Neuronal stem cell (in vitro differentiated cells): ENCODE measurements at places on chromosomes 5 and 9.

- DNase-seq = no peak
- no peaks in the 10 kb centered on the region for H3K36me3 ChIP-seq
- no peaks in the 10 kb centered on the region for H3K4me1 ChIP-seq
- H3K27me3 ChIP-seq = no peaks in the 10 kb centered on the region
- H3K27ac ChIP-seq = no peak overlapping the region
Observed at GRCh38 chr9:1522219-1522767, 472.1 kb downstream of the DMRT2 start.

GRCh38 chr9:1414711-1415131, 364.6 kb downstream of the DMRT2 start:
- H3K27me3 ChIP-seq = no peaks in the 10 kb centered on the region
- no peak overlapping the region for H3K4me3 ChIP-seq
- H3K27ac ChIP-seq = no peak overlapping the region
- no peak for DNase-seq

DNA sequence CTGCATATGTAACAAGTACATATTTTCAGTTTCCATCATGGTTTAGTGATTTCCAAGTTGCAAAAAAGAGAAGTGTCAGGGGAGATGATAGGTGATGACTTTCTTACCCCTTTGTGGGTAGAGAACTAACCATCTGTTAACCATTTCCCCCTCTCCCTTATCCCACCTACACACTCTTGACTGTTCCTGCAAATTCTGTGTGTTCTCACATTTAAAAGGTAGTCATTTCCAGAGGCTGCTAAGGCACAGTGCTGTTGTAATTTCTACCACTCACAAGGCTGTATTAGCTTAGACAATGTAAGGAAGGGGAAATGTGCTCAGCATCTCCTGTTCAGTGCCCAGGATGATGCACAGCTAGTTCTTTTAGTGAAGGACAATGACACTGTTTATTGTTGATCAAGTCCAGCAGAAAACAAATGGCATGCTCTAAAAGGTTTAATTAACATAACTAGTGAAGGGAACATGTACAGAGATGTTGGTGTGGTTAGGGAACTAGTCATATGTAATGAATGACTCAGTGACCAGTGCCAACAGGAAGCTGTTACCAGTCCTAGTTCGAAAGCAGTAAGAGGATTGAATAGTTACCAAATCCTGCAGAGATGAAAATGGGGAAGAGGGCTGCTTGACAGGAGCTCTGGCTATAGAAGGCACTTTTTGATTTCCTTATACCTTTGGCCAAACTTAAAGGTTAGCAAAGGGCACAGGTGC, 165.1 kb downstream of the PLK2 start:
- no peaks in the 10 kb centered on the region for H3K36me3 ChIP-seq
- no peak for DNase-seq
- no peak overlapping the region for H3K4me3 ChIP-seq
- H3K4me1 ChIP-seq = no peaks in the 10 kb centered on the region

DNA sequence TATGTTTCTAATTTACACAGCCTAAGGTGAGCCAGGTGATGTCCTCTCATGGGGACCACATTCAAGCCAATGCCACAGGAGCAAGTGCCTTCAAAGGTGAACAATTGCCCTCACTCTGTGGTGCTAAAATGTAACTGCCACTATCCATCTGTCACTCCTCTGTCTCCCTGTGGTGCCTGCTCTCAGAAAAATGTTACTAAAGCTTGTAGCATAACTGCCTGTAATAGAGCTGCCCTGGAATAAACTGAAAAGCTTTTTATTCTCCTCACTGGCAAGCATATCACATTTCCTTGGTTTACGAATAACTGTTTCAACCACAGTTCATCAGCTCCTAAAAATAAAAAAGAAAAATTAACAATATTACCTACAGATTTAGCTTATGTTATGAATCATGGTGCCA, 142.4 kb downstream of the ST8SIA4 start:
- no peaks in the 10 kb centered on the region for H3K36me3 ChIP-seq
- no peak for DNase-seq
- peaks cover 2% of the 10 kb centered on the region for H3K4me1 ChIP-seq
- no peak overlapping the region for H3K27ac ChIP-seq

DNA sequence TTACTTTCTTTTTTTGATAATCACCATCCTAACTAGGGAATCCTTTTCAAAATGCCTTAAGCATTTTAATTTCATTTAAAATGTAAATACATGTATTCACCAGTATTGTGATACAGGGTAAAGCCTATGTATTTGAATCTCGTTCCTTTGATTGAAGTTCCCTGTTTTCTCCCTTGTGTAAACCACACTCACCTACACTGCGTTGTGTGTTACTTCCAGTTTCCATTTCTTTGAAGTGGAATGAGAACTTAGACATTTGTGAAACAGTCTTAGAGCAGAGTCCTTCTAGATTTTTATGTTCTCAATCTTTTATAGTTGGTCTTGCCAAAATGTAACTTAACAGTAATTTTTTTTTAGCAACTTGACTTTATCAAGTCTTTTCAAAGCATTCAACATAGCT, 101.4 kb downstream of the ZNF462 start:
- DNase-seq = no peak
- H3K4me1 ChIP-seq = peaks cover 3% of the 10 kb centered on the region
- peaks cover 99% of the 10 kb centered on the region for H3K36me3 ChIP-seq
- no peaks in the 10 kb centered on the region for H3K27me3 ChIP-seq

- H3K27ac ChIP-seq = no peak overlapping the region
- no peak overlapping the region for H3K4me3 ChIP-seq
- no peaks in the 10 kb centered on the region for H3K27me3 ChIP-seq
- no peak for DNase-seq
Observed at GRCh38 chr5:170296036-170296934, 1.3 kb downstream of the LCP2 start.

GRCh38 chr9:114504341-114505186, 709 bp downstream of the WHRN start:
- no peak overlapping the region for H3K27ac ChIP-seq
- peaks cover 22% of the 10 kb centered on the region for H3K4me1 ChIP-seq
- no peaks in the 10 kb centered on the region for H3K36me3 ChIP-seq
- DNase-seq = peak; percentile 55
- no peaks in the 10 kb centered on the region for H3K27me3 ChIP-seq
- H3K4me3 ChIP-seq = peak overlapping the region; percentile 86
